Stimulated activated CD8-positive, alpha-beta memory T cell treated with anti-CD3 and anti-CD28 coated beads, Interleukin-4, amount 100 ng/mL, for 1 hour (primary cell): ENCODE measurements at places on chromosomes 3 and 15.

- DNase-seq = no peak
Measured at GRCh38 chr3:197174927-197175326, 123.5 kb downstream of the DLG1 start.

GRCh38 chr3:152388631-152389030 is 119.9 kb downstream of the MBNL1 start:
- DNase-seq = no peak

DNA sequence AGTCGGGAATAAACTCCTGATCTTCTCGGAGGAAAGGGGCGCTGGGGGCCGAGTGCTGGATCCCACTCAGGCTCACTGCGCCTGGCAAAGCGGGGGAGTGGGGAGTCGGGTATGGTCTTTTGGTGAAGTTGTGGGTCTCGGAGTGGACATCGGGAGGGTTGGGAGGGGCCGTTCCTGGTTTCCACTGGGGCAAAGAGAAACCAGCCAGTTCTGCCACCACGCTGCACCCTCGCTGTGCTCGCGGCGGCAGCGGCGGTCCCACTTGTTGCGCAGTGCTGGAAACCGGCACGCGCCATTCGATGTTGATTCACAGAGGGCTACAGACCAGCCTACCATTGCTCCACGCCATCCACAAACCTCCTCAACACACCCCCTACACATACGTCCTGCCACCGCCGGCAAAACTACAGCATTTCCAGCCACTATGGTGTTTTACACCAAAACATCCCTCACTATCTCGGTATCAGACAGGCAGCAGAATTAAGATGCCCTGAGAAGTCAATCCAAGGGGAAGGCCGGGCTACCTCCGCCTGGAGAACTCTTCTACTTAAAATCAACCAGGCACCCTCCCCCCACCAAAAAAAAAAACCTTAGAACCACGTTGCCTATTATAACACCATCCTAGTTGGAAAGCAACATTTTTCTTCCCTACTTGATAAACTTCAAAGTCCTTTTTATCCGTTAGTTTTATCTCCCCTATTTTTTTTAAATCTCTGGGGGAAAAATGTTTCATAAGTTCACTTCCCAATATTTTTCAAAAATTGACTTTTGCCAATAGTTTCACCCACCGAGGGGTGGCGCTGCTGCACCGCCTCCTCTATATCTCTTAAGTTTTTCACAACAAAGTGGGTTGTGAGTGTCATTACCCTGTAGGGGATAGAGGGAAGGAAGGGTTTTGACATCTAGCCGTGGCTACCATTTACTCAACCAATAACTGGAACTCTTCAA is 3.6 kb downstream of the BCL6 start:
- DNase-seq = peak; percentile 59

GRCh38 chr15:98547741-98548138 is 100.6 kb upstream of the IGF1R start:
- DNase-seq = no peak

GRCh38 chr15:87736891-87737389 is 519.6 kb downstream of the NTRK3 start:
- DNase-seq = no peak
